ENCODE measurements at places on chromosomes 1 and 21.

DNA sequence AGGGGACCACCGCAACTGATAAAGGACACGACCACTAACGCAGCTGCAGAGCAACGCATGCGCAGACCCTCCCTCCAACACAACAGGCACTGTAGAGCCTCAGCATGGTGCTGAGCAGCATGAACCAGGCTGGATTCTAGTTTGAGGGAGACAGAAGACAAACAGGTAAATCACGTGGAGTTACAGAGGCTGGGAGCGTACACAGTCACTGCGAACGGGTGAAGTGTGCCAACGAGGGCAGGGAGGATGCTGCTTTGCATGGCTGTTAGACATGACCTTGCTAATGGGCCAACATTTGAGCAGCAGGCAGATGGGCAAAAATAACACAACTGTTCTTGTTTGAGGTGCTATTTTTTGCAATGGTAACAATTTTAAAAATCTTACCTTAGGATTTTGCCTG is 55.2 kb upstream of the NADK start:
- no peak for DNase-seq

DNA sequence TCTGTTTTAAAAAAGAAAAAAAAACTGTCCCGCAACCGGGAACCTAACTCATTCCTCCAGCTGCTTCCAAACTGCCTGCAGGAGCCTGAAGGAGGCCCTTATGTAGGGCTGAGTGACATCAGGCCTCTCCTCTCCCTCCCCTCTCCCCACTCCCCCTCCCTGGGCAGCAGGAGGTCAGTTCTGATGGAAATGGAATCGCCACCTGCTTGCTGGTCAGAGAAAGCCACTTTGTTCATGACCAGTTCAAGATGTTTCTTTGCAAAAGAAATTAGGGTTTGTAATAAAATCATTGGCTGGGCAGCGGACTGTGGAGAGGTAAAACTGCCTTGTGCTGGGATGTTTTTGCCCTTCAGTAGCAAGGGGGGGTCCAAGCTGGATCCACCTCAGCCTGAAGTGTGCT is at the start of gene MAP1LC3C:
Gene MAP1LC3C, minus strand, starts transcription at position 73 of the 400 bp plus-strand sequence. CDS start 90 bp downstream, outside the sequence.
- DNase-seq: no peak

GRCh38 chr1:247114351-247115140 is 10.4 kb upstream of the ZNF669 start:
- no peak for DNase-seq

DNA sequence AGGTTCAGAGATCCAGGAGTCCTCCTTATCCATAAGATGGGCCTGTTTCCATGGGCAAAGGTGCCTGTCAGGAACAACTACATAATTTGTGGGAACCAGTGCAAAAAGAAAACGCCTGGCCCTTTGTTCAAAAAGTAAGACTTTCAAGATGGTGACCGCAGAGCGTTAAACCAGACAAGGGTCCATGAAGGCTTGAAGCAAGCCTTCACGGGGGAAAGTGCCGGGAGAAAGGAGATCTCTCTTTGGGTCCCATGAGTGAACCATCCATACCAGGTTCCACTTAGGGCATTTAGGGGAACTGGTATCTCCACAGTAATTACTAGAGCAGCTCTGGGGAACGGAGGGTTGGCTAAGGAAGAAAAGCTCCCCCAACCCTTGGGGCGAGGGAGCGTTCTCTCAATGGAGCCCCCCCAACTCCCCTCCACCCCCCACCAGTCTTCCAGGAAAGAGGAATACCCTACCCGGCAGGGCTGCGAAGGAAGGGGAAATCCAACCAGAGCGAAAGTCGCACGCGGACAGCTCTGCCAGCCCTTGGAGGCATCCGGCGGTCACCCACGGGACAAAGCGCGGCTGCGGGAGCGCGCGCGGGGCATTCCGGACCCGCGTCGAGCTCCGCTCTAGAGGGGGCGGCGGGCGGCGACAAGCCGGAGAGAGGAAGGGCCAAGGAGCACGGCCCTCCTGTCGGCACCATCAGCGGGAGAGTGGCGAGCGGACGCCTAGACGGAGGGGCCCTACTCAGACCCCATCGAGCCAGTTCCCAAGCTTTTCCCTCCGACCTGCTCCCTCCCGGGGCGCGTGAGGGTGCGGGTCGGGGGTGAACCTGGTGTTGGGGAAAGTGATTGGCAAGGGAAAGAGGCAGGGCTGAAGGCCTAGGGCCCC is 687 bp upstream of the RASSF5 start:
- no peak for DNase-seq

DNA sequence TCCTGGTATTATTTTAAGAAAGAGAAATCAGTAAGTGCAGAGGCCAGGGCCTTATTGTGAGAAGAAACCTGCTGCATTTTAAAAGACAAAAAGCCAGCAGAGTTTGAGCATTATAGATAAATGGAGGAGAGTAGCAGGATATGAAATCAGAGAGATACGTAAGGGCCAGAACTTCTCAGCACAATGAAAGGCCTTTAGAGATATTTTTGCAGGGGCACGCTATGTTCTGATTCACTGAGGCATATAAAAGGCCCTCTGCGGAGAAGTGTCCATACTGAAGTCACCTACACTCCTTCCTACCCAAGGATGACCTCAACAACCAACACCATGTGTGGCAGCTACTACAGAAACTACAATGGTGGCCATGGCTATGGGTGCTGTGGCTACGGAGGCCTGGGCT is at the start of gene KRTAP6-3:
Gene KRTAP6-3, plus strand, starts transcription at position 301 of the 400 bp plus-strand sequence. Its CDS starts 6 bp downstream, at position 307.
- DNase-seq: no peak

DNA sequence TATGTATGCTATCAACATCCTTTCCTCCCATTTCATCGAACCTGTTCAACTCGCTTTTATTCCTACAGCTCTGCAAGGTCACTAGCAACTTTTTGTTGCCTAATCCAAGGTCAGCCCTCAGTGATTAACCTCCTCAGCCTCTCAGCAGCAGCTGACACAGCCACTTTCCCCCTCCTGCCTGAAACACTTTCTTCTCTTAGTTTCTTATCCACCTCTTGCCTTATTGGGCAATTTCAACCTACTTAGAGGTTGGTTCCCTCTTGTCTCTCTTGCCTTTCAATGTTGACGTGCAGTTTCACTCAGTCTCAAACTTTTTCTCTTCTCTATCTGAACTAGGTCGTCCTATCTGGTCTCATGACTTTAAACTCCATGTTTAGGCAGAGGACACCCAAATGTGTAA is 156.3 kb downstream of the C1orf94 start:
- DNase-seq: no peak

GRCh38 chr1:181784039-181784683 is 277.4 kb downstream of the ZNF648 start:
- DNase-seq: no peak

GRCh38 chr1:161420763-161421455 is 53.2 kb upstream of the CFAP126 start:
- peak; percentile 35 for DNase-seq

- DNase-seq: no peak
Measured at GRCh38 chr21:27817074-27817473, 850.2 kb upstream of the ADAMTS5 start.

- no peak for DNase-seq
Measured at GRCh38 chr1:20710469-20711284, 7.1 kb downstream of the KIF17 start.

DNA sequence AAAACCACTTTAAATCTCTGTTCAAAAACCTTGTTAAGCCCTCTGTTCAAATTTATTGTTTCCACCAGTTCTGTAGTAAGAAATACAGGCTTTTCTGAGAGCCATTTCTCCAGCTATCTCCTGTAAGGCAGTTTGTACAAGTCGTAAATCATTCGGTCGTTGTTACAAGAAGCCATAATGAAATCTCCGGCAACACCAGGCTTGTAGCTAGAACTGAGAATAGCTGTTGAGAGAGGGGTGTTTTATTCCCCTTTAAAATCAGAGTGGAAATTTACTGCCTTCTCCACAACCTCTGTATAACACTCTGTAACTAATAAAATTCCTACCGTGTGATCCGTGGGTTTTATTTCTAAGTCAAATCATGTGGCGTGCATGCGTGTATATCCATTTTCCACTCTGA is 335.8 kb upstream of the KAZN start:
- DNase-seq: no peak

DNA sequence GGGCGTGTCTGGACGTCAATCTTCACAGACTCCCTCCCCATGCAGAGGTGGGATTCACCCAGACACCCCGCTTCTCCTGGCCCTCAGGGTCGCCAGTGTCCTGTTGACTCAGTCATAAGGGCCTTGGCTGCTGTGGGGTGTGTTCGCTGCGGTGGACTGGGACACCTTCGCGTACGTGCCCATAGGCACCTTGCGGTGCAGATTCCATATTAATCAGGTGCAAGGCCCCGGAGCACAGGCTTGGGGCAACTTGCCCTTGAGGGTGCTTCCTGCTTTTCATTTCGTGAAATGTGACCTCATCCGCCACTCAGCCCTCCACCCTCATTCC is 398 bp upstream of the SLC30A10 start:
- no peak for DNase-seq

GRCh38 chr1:54052431-54052933 is 522 bp downstream of the TMEM59 start:
- DNase-seq: peak; percentile 24

- no peak for DNase-seq
Measured at GRCh38 chr1:30598571-30599114, 124.7 kb downstream of the MATN1 start.

GRCh38 chr1:10598389-10598702 is 123.6 kb downstream of the PEX14 start:
- no peak for DNase-seq

GRCh38 chr1:233183226-233184020 is 112.1 kb downstream of the PCNX2 start:
- no peak for DNase-seq

DNA sequence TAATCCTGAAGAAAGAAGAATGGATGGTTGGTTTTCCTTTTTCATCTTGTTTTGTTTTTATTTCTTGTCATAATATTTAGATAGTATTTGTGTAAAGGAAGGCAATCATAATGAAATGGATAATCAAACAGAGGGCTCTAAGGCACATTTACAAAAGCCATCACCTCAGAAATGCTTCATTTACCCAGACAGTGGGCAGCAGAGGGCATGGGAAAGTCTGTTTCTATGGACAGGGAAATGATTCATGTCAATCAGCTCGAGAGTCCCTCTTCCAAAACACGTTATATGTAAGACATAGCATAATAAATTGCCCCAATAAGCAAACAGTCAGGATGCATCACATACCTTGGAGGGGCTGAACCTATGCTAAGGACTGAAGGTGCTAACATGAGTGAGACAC is 426.1 kb downstream of the PLPP3 start:
- no peak for DNase-seq

- DNase-seq: no peak
Measured at GRCh38 chr1:99717005-99717404, 49.4 kb downstream of the FRRS1 start.

DNA sequence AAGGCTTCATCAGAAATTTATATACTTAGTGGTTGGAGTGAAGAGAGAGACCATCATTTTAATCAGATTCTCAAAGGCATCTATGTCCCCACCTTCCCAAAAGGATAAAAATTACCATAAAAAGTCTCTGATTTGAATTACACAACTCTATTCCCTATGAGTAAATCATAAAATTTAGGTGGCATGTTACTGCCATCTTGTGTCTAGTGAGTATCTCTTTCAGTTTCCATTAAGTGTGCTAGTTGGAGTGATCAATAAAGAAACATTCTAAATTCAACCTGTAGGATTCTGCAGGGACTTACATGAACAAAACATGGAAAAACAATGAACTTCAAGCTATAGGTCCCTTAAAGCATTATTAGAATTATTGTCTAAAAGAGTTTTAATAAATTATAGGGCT is 655.4 kb downstream of the LTN1 start:
- peak; percentile 1 for DNase-seq

GRCh38 chr1:205961405-205961804 is 18.1 kb upstream of the SLC26A9 start:
- no peak for DNase-seq

DNA sequence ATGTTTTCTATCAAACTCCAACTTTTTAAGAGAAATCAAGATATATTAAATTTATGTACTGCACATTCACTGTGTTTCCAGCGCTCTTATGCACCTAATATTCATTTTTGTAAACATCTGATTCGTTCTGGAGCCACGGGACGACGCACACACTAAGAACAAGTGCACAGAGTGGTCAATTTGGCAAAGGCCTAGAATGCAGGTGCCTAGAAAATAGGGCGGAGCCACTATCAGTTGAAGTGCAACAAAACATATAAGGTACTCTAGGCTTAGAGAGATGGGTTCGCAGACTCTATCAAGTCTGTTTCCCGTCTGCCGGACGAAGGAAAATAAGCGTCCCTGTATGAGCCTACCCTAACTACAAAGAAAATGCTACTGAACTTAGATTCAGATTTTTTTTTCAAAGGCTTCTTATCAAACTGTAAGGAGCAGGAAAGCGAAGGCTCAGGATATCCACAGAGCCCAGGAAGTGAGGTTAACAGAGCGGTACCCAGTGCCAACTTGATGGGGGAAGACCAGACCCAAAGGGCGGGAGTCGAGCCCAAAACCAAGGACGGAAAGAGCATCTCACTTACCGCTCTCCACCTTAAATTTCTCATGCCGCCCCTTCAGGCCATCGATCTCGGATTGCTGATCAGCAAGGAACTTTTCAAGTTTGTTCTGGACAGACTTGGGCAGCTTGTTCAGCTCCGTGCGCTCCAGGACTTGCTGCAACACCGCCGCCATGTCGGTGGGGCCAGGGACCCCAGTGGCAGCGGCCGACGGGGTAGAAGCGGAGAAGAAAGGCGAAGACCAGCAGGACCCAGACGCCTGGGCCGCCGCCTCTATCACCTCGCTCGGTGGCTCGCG is 526 bp downstream of the TPR start:
- peak; percentile 12 for DNase-seq

GRCh38 chr1:159214149-159214760 is 9.6 kb downstream of the ACKR1 start:
- peak; percentile 36 for DNase-seq

- no peak for DNase-seq
Measured at GRCh38 chr1:165875171-165875570, 47.8 kb downstream of the UCK2 start.

DNA sequence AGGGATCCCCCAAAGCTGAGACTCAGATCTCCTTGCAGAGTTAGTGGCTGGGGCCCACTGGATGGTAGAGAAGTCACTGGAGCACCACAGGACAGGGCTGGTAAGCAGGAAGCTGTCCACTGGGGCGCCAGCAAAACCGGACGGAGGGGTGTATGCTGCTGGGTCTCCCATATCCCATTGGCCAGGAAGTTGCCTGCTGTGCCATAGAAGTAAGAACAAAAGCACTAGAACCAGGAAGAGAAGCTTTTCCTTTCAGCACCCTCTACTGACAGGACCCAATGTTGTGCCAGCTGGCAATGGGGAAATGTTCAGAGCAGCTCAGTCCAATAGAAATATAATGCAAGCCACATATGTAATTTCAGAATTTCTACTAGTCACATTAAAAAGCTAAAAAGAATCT is 146.6 kb downstream of the SPATA46 start:
- DNase-seq: no peak

Data from HuH-7 (cell line).